Natural killer cell (primary cell): ENCODE measurements at places on chromosomes 7 and 10. TPM values are rescaled to one million over a fixed set of nuclear protein-coding genes. Genes with fewer than 3 reads are reported as not detected.

DNA sequence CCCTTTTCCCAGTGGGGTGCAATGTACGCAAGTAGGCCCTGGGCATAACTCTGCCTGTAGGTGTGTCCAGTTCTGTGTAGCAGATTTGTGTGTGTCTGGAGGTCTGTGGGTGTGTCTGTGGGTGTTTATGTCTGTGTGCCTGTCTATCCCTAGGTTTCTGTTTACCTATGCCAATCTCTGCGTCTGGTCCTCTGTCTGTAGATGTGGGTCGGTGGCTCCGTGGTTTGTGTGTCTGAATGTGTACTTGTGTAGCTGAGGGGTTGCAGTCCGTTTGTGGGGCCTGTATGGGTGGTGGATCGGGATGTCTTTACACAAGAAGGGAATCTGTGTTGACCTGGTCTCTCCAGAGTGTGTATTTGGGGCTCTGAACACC lies 932 bp downstream of the NYAP1 start:
- no peak overlapping the region for H3K4me3 ChIP-seq
- H3K27ac ChIP-seq: no peak overlapping the region
- no peaks in the 10 kb centered on the region for H3K36me3 ChIP-seq
- DNase-seq: peak; percentile 45
- peaks cover 19% of the 10 kb centered on the region for H3K4me1 ChIP-seq

Gene COX19
- 38.3 TPM for total RNA-seq

GRCh38 chr10:80633383-80633860 lies 95.7 kb downstream of the SH2D4B start:
- H3K36me3 ChIP-seq: no peaks in the 10 kb centered on the region
- DNase-seq: no peak
- no peaks in the 10 kb centered on the region for H3K4me1 ChIP-seq
- no peak overlapping the region for H3K4me3 ChIP-seq

Gene UCN3
- total RNA-seq: not detected

DNA sequence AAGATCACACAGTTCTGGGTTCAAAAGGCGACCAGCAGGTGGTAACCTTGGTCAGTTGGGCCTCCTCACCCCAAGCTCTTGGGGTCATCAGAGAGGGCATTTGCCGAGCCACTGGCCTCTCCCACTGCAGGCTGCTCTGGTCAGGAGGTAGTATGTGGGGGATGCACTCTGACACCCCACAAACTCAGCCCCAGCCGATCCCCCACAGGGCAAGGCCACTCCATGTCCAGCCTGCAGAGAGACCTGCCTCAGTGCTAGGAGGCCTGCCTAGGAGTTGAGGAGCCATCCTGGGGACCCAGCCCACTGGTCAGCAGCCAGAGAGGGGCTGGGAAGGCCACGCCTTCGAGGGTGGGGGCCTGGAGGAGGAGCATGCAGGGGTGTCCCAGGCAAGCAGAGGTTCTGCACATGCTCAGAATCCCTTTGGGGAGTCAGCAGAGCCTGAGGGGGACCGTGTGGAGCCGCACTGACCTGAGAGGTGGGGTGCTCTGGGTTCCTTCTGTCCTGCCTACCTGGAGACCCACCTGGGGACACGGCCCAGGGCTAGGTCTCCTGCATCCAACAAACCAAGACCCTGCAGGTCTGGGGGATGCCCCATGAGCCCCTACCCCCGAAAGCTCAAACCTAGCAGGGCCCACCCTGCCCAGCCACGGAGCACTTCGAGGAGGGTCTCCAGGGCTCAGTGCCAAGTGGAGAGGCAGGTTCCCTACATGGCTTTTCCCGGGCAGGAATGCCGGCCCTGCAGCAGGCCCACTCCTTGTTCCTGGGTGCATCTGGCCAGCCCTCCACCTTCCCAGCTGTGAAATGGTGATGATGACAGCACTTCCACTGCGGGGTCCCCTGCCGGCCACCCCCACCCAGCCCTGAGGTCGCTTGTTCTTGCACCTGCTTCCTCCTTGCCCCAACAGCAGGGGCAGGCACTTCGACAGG lies 58.5 kb downstream of the RASGEF1A start:
- H3K27me3 ChIP-seq: no peaks in the 10 kb centered on the region
- no peaks in the 10 kb centered on the region for H3K36me3 ChIP-seq
- peak; percentile 9 for DNase-seq
- H3K27ac ChIP-seq: no peak overlapping the region
- no peak overlapping the region for H3K4me3 ChIP-seq

DNA sequence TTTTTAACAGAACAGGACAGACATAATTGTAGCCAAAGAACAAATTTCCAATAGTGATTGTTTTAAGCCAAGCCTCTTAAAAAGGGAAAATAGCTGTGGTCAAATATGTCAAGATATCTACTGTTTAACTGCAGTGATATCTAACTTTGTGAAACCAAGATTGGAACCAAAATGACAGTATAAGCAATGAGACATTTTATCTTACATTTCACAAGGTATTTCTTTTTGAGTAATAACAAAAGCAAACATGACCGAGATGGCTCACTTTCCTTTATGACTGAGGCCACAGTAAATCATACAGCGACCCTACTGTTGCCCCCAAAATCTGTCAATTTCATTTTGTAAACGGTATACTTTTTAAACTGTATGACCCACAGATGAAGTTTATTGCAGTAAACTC lies 215.8 kb downstream of the MLLT10 start:
- peaks cover 3% of the 10 kb centered on the region for H3K36me3 ChIP-seq
- H3K4me3 ChIP-seq: no peak overlapping the region
- H3K4me1 ChIP-seq: peaks cover 14% of the 10 kb centered on the region
- DNase-seq: no peak

Gene CLDN3
- total RNA-seq: not detected

DNA sequence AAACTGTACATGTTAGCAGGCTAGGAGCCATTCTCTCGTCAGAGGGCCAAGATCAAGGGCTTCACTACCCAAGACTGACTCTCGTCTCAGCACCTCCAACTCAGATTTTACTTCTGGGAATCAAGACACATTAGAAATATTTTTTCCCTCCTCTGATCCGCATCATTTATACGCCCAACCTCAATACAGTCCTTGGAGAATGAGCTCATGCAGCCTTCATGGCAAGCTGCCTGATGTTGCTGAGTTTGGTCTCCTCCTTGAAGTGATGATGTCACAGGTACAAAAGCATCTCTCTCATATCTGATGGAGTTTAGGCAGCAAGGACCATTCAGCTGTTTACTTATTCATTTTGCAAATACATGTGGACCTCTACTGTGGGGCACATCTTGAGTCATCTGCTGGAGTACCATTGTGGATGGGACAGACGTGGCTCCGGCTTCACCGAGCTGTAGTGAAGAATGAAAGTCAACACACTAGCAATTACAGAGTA lies 114.0 kb downstream of the BMPER start:
- DNase-seq: no peak
- no peaks in the 10 kb centered on the region for H3K4me1 ChIP-seq
- H3K27ac ChIP-seq: no peak overlapping the region
- H3K36me3 ChIP-seq: no peaks in the 10 kb centered on the region
- H3K27me3 ChIP-seq: no peaks in the 10 kb centered on the region

- H3K36me3 ChIP-seq: peaks cover 14% of the 10 kb centered on the region
- DNase-seq: no peak
- peak overlapping the region; percentile 97 for H3K27ac ChIP-seq
- H3K4me1 ChIP-seq: peaks cover 95% of the 10 kb centered on the region
These were observed 64.4 kb downstream of the STK17A start for GRCh38 chr7:43647339-43647672.

GRCh38 chr10:23359692-23360380 lies 15.2 kb upstream of the C10orf67 start:
- no peak for DNase-seq
- peaks cover 2% of the 10 kb centered on the region for H3K27me3 ChIP-seq
- H3K27ac ChIP-seq: no peak overlapping the region
- peaks cover 4% of the 10 kb centered on the region for H3K4me1 ChIP-seq
- no peak overlapping the region for H3K4me3 ChIP-seq

GRCh38 chr7:30950197-30950596 lies 13.6 kb upstream of the GHRHR start:
- no peak overlapping the region for H3K27ac ChIP-seq
- no peaks in the 10 kb centered on the region for H3K4me1 ChIP-seq
- no peak for DNase-seq
- H3K36me3 ChIP-seq: no peaks in the 10 kb centered on the region
- no peak overlapping the region for H3K4me3 ChIP-seq

Gene PRRT4
- total RNA-seq: not detected

DNA sequence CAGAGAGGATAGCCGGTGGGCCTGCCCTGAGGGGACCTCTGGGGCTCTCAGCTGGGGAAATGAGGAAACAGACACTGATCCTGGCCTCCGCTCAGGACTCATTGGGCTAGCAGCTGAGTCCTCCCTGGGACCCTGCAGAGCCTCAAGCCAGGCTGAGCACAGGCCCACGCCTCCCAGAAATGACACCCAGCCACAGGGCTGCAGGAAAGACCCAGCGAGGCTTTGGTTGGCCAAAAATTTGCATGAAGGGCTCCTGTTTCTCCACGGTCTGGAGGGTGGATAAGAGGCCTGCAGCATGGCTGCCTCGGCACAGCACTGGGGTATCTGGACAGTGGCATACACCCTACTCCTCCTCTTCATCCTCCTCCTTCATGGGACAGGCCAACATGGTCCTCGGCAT lies 60.4 kb downstream of the ZNF33B start:
- no peaks in the 10 kb centered on the region for H3K27me3 ChIP-seq
- H3K36me3 ChIP-seq: no peaks in the 10 kb centered on the region
- H3K4me3 ChIP-seq: no peak overlapping the region
- no peaks in the 10 kb centered on the region for H3K4me1 ChIP-seq
- DNase-seq: no peak

- DNase-seq: no peak
- H3K4me1 ChIP-seq: no peaks in the 10 kb centered on the region
- no peak overlapping the region for H3K4me3 ChIP-seq
- H3K36me3 ChIP-seq: no peaks in the 10 kb centered on the region
- no peak overlapping the region for H3K27ac ChIP-seq
- no peaks in the 10 kb centered on the region for H3K27me3 ChIP-seq
These were observed 205.8 kb downstream of the HECW1 start for GRCh38 chr7:43318188-43318770.

DNA sequence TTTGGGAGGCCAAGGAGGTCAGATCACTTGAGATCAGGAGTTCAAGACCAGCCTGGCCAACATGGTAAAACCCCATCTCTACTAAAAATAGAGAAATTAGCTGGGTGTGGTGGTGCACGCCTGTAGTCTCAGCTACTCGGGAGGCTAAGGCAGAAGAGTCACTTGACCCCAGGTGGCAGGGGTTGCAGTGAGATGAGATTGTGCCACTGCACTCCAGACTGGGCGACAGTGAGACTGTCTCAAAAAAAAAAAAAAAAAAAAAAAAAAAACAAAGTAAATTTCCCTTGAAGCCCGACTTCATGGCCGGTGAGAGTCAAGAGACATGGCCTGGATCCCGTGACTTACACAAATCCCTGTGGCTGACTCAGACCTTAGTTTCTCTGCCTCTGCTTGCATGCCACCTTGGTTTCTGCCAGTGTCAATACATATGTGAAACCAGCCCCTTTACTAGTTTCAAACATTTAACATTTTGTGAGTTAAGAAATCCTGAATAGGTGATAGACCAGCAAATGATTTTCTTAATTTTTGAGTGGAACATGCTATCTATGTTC lies 62.8 kb downstream of the ZEB1 start:
- H3K27me3 ChIP-seq: no peaks in the 10 kb centered on the region
- no peaks in the 10 kb centered on the region for H3K4me1 ChIP-seq
- no peak overlapping the region for H3K4me3 ChIP-seq
- DNase-seq: no peak

Gene SPDYE3
- not detected for total RNA-seq

DNA sequence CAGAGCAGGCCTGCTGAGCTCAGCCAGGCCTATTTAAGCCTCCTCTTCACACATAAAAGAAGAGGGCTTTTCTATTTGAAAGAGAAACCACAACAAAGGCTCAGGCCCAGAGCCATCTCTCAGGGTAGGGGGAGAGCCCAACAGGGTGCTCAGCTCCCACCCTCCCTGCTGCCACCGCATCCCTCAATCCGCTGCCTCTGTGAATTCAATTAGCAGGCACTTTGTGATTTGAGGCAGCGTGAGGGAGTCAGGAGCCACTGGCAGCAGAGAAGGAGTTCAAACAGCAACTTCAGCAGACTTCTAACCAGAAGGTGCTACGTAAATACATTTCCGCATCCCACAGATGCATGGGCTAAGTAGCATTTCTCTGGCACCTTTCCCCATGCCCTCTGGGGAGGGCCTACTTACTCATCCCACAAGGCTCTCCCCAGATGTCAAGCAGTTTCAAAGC lies 45.2 kb downstream of the LRRC20 start:
- no peak for DNase-seq
- H3K4me1 ChIP-seq: peaks cover 5% of the 10 kb centered on the region
- no peak overlapping the region for H3K4me3 ChIP-seq
- no peak overlapping the region for H3K27ac ChIP-seq

DNA sequence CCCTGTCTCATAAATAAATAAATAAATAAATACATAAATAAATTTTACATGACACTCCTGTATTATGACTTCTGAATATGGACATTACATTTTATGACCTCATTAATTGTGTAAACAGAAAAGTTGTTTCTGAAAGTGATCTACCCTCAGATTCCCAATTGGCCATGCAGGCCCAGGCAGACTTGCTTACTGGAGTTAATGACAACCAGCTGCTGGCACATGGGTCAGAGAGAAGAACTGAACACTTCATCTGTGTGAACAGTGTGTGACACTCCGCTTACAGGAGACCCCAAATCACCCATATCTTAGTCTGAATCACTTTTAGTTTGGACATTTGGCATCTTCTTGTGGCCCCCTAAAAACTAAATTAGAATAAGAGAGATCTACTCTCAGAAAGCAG lies 31.4 kb downstream of the PARP12 start:
- DNase-seq: no peak
- H3K36me3 ChIP-seq: peaks cover 48% of the 10 kb centered on the region
- H3K27me3 ChIP-seq: no peaks in the 10 kb centered on the region
- H3K27ac ChIP-seq: no peak overlapping the region
- peaks cover 5% of the 10 kb centered on the region for H3K4me1 ChIP-seq

DNA sequence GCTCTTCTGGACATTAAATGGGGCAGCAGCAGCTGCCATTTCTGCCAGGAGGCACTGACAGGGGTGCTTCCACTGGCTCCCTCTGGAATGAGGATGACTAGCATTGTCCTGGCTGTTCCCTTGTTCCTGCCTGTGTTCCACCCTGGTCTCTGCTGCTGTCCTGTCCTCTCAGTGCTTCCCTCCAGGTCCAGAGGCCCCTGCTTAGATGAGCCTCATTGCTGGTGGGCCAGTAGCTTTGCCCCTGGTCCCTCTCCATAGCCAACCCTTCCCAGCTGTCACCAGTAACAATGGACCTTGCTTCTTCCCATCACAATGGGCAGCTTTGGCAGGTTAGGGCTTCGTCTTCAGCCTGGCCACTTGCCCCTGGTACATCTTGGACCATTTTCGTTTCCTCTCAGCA lies 561.1 kb downstream of the TCERG1L start:
- no peak for DNase-seq
- H3K27ac ChIP-seq: no peak overlapping the region
- no peaks in the 10 kb centered on the region for H3K27me3 ChIP-seq
- H3K4me1 ChIP-seq: no peaks in the 10 kb centered on the region
- H3K36me3 ChIP-seq: no peaks in the 10 kb centered on the region

- no peaks in the 10 kb centered on the region for H3K36me3 ChIP-seq
- H3K4me3 ChIP-seq: no peak overlapping the region
- H3K4me1 ChIP-seq: no peaks in the 10 kb centered on the region
- no peak overlapping the region for H3K27ac ChIP-seq
- DNase-seq: no peak
- H3K27me3 ChIP-seq: no peaks in the 10 kb centered on the region
These were observed 169.3 kb downstream of the ADRA2A start for GRCh38 chr10:111246136-111246535.

- no peak for DNase-seq
- H3K4me1 ChIP-seq: peaks cover 14% of the 10 kb centered on the region
- no peak overlapping the region for H3K27ac ChIP-seq
- H3K36me3 ChIP-seq: no peaks in the 10 kb centered on the region
These were observed 744 bp upstream of the EBF3 start for GRCh38 chr10:129964611-129965424.

GRCh38 chr7:82559193-82559805 lies 115.7 kb upstream of the CACNA2D1 start:
- no peak for DNase-seq
- H3K4me1 ChIP-seq: no peaks in the 10 kb centered on the region
- H3K27ac ChIP-seq: no peak overlapping the region
- no peaks in the 10 kb centered on the region for H3K27me3 ChIP-seq

Gene SFMBT2
- 52.2 TPM for total RNA-seq
